ENCODE measurements at places on chromosomes 4 and X. TPM values are rescaled to one million over a fixed set of nuclear protein-coding genes. Genes with fewer than 3 reads are reported as not detected.
A peak's percentile ranks its signal among the peaks of the same experiment; 100 is the strongest.

Gene CSN1S1
- not detected for total RNA-seq

Gene HMX1
- not detected for total RNA-seq

Gene FGF5
- not detected for total RNA-seq

Gene PABPC4L
- not detected for total RNA-seq

Gene GPC4
- 0.11 TPM for total RNA-seq

Gene CDS1
- 0.15 TPM for total RNA-seq

Gene COL4A6
- total RNA-seq: 0.05 TPM

Gene F8A1
- 54.8 TPM for total RNA-seq

- no peak for DNase-seq
Observed at GRCh38 chr4:140117947-140118346, 36.0 kb downstream of the MAML3 start.

- DNase-seq: no peak
Observed at GRCh38 chr4:38964942-38965775, 67.0 kb downstream of the TMEM156 start.

GRCh38 chr4:171007618-171008390, 805.4 kb upstream of the GALNTL6 start:
- DNase-seq: no peak

DNA sequence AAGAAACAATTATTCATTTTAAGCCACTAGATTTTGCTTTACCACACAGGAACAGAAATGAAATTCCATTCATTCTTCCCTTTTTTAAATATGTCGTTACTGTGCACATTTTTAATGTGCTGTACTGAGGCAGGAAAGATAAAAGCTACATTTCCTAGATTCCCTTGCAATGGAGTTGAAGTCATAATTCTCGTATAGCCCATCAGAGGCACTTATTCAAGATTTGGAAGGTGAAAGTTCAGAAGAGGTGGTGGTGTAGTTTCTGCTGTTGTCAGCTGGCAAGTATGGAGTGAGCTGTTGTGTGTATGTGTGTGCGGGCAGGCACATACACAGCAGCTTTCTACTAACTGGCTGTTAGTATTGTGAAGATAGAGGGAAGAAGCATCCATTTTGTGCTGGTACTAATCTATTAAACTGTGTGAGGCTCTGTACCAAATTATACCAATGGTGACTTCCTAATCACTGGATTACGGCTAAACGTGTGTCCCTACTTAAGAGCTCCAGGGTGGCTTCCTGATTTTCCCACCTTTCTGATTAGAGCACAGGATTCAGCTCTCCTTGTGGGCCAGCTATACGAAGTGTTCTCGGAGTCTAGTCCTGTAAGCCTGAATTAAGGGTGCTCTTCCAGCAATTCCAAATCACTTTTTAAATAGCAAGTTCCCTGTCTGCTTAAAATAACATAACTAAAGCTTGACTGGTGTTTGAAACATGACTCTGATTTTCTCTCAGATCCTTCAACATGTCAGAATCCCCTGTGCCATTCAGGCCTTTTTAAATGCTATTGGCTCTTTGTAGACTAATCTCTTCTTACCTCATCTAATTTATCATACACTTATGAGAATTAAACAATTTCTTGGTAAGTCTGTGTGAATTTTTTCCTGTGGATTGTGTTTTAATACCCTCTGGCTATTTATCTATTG, 43.8 kb downstream of the PDS5A start:
- no peak for DNase-seq

- DNase-seq: no peak
Observed at GRCh38 chr4:17915439-17915838, 104.7 kb downstream of the NCAPG start.

GRCh38 chr4:25160714-25161592, 704 bp upstream of the SEPSECS start:
- no peak for DNase-seq

DNA sequence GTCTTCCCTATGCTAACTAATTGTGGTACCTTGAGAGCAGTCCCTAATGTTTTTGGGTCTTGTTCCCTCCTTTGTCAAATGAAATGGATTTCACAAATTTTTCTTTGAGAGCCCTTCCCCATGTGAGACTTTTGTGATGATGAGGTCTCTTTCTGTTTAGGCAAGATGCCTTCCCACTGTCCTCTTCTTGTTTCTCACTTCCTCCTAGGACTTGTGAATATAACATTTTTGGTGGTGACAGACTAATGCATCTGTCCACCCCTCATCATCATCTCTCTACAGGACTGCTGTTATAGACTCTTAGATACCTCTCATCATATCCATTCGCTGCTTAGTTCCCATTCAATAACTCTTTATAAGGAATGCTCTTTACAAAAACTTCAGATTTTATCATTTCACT, 8.7 kb upstream of the ANK2 start:
- no peak for DNase-seq

DNA sequence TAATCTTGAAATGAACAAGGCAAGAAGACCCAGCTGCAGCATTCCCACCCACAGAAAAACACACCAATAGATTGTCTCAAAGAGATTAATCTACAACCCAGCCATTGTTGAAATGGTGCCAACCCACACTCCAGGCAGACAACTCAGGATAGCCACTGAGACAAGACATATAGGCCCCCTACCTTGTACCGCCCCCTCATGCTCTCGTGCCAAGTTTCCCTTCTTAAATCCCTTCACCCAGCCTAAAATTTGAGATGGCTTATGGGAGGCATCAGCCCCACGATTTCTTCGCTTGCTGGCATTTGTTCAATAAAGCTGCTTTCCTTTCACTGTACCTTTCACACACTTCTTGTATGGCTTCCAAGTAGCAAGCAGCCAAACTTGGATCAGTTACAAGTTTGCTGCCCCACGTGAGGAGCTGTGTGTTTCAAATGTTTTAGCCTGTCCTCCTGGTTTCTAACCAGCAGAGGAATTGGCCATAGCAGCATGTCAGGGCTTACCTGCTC, 1754.1 kb downstream of the C4orf33 start:
- no peak for DNase-seq

DNA sequence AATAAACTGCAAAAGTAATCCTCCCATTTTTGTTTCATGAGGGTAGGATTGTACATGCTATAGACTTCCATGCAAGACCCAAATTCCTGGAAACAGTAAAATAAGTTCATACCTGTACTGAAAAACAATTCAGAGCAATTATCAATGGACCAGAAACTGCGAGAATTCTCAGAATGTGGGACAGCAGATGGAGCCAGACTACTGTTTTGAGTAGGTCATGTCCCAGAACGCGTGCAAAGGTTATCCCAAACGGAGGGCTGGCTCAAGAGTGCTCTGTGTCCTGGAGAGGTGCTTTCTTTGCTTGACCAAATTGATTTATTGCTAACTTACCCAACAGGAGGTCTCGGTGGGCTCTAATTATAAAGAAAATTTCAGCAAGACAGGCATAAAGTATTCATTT, 1.7 kb upstream of the MAGEH1 start:
- DNase-seq: no peak

GRCh38 chr4:100695039-100695654, 177.3 kb upstream of the EMCN start:
- no peak for DNase-seq

GRCh38 chr4:180356766-180357165, 1886.4 kb upstream of the TENM3 start:
- DNase-seq: no peak

DNA sequence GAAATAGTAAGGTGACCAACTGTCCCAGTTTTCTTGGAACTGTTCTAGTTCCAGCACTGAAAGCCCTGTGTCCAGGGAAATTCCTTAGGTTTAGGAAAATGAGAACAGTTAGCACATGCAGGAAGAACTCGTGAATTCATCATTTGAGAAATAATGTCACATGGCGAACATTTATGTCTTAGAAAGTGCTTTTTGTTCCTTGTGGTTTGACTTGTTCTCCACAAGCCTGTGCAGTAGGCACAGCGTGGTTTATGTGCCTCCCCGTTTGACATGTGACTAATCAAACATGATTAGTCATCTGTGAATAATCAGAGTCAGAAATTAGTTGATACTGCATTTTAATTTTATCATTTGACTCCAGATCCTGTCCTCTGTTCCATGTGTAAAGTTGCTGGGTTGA, 556.0 kb upstream of the CPEB2 start:
- DNase-seq: no peak

DNA sequence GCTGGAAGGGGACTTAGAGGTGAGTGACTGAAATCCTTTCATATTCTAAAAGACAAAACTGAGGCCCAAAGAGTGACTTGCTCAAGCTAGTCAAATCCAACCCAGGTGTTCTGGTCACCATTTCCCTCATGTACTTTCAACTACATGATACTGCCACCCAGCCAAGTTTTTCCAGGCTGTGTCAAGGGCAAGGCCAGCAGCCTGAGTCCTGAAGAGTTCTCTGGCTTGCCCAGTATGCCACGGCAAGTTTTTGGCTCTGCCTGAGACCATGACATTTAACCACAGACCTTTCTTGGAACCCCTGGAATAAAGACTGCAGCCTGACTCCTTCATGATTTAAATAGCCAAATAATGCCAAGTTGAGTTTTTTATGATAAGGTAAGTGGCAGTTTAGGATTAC, 10.7 kb upstream of the TMEM164 start:
- no peak for DNase-seq

DNA sequence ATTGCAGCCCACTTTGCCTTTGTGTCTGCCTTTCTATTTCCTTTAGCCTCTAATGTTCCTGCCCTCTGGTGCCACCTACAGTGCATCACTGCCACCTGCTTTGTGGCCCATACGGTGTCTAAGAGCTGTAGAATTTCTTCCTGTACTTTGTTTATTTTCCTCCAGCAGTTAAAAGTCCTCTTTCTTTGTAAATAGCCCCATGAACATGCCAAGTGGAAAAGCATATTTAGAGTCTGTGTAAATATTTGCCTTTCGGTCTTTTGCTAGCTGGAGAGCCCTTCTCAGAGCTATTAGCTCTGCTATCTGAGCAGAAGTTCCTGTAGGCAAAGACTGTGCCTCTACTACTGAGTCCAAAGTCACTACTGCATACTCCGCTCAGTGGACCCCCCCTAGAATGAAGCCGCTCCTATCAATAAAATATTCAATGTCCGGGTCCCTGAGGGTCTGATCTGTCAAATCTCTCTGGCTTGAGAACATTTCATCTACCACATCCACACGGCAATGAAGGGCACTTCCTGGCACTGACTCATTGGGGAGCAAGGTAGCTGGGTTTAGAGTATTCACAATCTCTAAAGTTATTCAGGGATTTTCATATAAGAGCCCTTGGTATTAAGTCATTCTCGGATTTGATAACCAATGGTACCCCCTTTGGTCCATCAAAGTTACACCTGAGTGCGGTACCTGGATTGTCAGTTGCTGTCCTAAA, 36.3 kb downstream of the SULT1E1 start:
- peak; percentile 39 for DNase-seq

DNA sequence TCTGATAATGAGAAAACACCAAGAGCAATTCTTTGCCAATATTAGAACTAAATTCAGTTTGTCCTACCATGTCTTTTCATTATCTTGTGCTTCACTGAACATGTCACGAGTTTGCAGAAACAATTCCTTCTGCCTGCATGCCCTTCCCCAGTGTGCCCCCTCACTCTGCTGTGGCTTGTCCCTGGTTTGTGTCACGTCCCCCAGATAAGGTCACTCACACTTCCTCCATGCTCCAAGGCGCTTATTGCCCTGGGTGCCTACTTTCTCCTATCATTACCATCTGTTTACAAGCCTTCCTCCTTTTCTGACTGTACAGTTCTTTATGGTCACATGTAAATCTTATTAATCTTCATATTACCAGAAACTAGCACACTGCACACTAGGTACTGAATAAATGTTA, 394.1 kb downstream of the KCNIP4 start:
- DNase-seq: no peak

DNA sequence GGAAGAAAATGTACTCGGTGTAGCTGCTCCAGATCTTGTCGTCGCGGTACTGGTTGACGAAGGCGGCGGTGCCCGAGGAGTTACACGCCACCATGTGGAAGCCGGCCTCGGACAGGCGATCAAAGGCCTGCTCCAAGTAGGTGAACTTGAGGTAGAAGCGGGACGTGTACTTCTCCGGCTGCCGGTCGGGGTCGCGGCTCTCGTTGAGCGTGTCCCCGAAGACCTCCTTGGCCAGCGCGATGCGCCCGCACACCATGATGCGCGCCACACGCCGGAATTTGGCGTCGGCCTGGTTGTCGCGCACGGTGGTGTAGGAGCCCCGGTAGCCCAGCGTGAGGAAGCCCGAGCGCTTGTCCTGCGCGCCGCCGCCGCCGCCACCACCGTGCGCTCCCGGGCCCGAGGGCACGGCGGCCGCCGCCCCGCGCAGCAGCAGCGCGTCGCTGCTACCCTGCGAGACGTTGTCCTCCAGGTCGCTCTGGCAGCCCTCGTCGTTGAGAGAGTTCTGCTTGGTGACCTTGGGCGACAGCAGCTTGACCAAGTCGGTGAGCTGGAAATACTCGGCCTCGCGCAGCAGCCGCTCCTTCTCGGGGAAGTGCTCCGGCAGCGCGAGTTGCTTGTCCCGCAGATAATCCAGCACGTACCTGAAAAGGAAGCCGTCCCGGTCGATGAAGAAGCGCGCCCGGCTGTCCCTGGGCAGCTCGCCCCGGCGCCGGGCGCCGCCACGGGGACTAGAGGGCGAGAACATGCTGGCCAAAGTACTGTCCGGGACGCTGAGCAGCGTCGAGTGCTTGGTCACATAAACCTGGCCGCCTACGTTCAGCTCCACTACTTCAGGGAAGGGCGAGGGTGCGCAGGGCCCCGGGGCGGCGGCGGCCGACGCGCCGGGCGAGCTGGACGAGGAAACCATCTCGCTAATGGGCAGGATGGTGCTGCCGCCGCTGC, 775 bp downstream of the KCTD8 start:
- no peak for DNase-seq

DNA sequence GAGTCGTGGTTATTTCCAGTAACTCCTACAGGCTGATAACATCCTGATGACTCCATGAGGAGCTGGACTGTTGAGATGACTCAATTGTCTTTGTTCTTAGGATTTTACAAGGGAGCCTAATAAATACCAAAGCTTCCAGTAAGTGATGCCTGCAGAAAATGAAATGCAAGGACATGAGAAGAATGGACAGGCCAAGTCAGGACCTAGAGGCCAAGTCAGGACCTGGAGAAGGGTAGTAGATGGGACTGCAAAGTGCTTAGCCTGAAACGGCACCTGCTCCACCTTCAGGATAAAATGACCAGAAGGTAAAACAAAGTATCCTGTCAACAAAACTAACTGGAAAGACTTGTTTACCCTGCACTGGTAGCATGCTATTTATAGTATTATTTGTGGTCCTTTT, 6.4 kb upstream of the SLC10A6 start:
- DNase-seq: no peak

GRCh38 chrX:25112156-25112555, 96.4 kb upstream of the ARX start:
- no peak for DNase-seq

- DNase-seq: no peak
Observed at GRCh38 chr4:7487502-7487901, 52.8 kb upstream of the PSAPL1 start.
